Choroid plexus epithelial cell (primary cell): ENCODE measurements at places on chromosomes 4 and X.

- peak; percentile 53 for DNase-seq
These were observed 89.4 kb downstream of the IRF2 start for GRCh38 chr4:184384810-184385557.

GRCh38 chr4:8403173-8403753 is 37.3 kb downstream of the ACOX3 start:
- DNase-seq, result peak; percentile 87

- no peak for DNase-seq
These were observed 60.7 kb upstream of the HELT start for GRCh38 chr4:184957446-184958115.

- no peak for DNase-seq
These were observed 47.9 kb downstream of the TRIM2 start for GRCh38 chr4:153252122-153252521.

GRCh38 chr4:88618782-88619485 is 26.7 kb downstream of the HERC3 start:
- DNase-seq, result no peak

DNA sequence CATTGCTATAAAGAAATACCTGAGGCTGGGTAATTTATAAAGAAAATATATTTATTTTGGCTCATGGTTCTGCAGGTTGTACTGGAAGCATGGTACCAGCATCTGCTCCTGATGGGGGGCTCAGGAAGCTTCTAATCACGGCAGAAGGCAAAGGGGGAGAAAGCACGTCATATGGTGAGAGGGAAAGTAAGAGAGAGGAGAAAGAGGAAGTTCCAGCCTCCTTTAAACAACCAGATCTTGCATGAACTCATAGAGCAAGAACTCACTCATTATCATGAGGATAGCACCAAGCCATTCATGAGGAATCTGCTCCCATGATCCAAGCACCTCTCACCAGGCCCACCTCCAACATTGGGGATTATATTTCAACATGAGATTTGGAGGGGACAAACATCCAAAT is 125.0 kb upstream of the GRPR start:
- no peak for DNase-seq

DNA sequence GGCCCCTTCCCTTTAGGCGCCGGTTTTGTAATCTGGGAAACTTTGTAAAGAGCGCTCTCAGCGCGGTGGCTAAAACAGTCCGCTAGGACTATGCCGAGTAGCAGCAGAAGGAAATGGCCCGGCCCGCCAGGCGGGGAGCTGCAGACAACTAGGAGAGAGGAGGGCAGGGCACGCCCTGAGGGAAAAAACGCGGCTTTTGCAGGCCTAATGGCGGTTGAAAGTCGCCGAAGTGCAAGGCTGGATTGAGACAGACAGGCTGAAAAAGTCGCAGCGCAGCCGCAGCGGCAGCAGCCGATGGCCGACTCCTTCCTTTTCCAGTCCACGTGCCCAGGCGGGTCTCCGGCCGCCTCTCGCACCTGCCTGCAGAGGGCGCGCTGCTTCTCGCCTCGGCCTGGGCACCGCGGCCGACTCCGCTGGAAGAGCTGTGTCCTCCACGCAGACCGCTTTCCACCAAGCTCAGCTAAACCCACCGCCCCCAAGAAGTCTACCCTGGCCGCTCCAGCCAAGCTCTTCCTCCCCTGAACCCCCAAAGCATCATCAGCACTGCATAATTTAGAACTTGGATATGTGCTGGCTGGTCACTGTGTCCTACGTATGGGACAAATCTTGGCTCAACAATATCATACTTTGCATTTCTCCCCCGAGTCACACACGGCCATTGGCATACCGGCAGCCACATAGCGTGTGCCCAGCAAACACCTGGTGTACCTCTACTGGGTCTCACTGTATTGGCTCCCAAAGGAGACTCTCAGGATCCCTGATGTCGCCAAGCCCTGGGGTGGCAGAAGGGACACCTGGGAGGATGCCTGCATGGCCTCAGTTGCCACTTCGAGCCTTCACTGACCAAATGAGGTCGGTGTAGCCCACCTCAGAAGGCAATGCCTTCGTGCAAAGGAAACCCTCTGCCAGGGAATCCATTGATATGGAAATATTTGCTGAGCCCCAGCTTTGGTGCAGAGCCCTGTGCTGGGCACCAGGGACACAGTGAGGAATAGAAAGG is 14.5 kb downstream of the SLC25A5 start:
- peak; percentile 56 for DNase-seq
